Suprapubic skin (tissue), 4 donors: ENCODE measurements at places on chromosomes 1 and 21. TPM values are rescaled to one million over a fixed set of nuclear protein-coding genes. Genes with fewer than 3 reads are reported as not detected.
A peak's percentile ranks its signal among the peaks of the same experiment; 100 is the strongest.

DNA sequence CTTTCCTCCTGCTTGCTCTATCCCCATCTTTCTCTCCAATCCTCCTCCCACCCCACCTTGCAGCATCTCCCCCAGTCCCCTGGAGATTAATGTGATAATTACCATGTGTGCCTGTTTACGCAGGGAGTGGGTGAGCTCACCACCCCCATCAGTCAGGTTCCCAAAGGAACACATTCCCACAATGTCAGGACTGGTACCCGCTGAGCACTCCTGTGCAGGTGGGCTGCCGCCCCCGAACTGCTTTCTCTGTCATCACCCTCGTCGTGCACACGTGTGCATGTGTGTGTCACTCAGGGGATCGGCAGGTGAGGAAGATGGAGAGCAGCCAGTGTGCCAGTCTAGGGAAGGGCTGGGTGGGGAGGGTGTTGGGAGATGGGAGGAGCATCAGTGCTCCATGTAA lies 163.4 kb downstream of the CACNA1E start:
- no peak for DNase-seq

GRCh38 chr21:41832596-41833496 lies 46.3 kb downstream of the PRDM15 start:
- DNase-seq = no peak

DNA sequence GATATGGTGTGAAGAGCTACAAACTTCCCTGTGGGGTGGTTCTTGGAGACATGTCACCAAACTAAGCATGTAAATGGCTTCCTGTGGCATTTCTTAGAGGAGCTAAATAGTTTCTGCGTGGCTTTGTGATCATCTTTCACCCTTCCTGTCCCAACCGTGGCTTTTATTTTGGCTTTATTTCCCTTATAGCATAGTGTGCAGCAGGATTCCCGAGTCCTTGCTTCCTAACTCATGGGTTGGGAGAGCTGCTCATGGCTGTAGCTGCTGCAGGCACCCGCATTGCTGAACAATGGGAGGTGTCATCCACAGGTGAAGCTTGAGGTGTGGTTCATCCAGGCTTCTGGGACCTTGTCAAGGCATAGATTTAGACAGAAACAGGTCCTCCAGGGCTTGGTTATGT lies 192.0 kb downstream of the SDCCAG8 start:
- DNase-seq = no peak

- DNase-seq = no peak
Observed at GRCh38 chr1:225847610-225848009, 34.6 kb downstream of the TMEM63A start.

- DNase-seq = no peak
Observed at GRCh38 chr1:41735631-41736260, 183.0 kb downstream of the HIVEP3 start.

GRCh38 chr1:182237329-182237728 lies 154.3 kb downstream of the GLUL start:
- DNase-seq = no peak

- DNase-seq = no peak
Observed at GRCh38 chr1:232477728-232478127, 152.2 kb downstream of the SIPA1L2 start.

DNA sequence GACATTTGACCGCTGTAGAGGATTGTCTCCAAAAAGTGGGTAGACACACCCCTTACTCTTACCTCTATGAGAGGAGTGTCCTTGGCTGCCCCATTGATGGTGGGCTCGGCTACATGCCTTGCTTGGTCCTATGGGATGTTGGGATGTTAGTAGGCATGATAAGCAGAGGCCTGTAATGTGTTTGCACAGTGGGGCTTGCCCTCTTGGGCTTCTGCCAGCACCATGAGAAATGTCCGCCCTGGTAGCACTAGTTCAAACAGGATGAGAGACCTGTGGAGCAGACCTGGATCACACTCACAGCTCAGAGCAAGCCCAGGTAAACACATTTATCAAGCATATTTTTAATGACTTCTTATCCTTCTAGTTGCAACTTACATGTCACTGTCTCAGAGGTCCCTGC lies 54.2 kb downstream of the SH3GLB1 start:
- no peak for DNase-seq

DNA sequence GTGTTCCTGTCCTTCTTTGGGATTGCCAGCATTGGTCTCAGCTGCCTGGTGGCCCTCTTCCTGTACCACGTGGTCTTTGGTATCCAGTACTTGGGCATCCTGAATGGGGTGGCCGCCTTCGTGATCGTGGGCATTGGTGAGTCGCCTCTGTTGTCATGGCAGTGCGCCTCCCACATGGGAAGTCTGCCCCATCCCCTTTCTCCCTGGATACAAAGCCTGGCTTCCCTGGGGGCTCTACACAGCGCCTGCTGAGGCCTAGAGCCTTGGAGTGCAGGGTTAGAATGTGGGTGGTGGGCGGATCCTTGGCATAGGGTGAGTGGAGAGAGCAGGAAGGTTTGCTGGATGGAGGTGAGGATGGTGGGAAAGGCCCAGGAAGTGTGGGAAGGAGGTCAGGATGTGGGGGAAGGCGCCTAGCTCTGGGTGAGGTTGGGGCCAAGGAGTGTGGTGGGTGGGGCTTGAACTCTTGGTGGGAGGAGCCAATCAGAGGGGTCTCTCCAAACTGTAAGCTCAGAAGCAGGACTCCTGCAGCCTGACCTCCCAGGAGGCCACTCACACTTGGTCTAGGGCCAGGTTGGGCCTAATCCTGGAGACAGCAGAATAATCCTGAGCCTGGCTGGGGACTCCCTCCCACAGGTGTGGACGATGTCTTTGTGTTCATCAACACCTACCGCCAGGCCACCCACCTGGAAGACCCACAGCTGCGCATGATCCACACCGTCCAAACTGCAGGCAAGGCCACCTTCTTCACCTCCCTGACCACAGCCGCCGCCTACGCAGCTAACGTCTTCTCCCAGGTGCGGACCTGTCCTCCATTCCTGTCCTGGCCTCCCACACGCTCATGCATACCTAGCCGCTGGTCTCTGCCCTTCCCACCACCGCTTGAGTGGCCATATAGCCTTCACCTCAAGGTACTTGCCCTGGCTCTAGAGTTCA lies 36.7 kb downstream of the DISP3 start:
- peak; percentile 40 for DNase-seq

- DNase-seq = peak; percentile 62
Observed at GRCh38 chr1:228072658-228073043, 9.9 kb upstream of the ARF1 start.

- DNase-seq = no peak
Observed at GRCh38 chr1:180742663-180743062, 110.8 kb downstream of the XPR1 start.

HORMAD1 gene
- total RNA-seq = not detected

ASPM gene
- 3.6 TPM for total RNA-seq

S100A1 gene
- 17.9 TPM for total RNA-seq

EPHA2 gene
- total RNA-seq = 105 TPM

TYW3 gene
- total RNA-seq = 15.8 TPM

TNNI3K gene
- total RNA-seq = 0.76 TPM

SGIP1 gene
- total RNA-seq = 0.72 TPM

ELF3 gene
- 10.8 TPM for total RNA-seq
